ENCODE measurements at places on chromosomes 3 and 15.

- DNase-seq: no peak
Observed at GRCh38 chr15:66323312-66323928, 30.1 kb downstream of the DIS3L start.

DNA sequence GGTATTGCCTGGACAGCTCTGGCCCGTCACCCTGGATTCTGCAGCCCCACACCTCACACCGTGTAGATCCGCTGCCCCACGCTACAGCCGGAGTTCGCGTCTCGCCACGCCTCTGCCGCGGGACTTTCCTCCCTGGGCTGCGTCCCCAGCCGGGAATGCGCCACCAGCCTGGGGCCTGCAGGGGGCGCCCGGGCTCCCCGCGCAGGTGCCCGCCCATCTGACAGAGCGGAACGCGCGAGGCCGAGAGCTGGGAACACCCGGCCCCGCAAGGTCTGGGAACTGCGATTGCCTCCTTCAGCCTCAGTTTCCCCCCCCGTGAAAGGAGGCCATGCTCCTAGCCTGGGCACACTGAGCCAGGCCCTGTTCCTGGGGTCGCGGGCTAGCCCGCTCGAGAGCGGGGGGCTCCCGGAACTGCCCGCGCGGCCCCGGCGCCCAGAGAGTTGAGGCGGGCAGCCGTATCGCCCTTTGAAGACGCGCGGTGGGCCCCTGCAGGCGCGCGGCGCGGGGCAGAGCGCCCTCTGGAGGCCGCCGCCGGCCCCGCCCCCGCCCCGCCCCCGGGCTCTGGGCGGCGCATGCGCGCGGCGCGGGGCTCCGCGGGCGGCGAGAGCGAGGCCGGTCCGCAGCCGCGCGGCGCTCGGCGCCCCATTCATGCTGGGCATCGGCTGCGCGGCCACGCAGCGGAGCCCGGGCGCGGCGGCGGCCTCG, at the start of gene PLXNA1:
PLXNA1 (plus strand) TSS at position 645 of the 705 bp plus-strand sequence. CDS start 5,479 bp downstream, outside the sequence.
- DNase-seq: peak; percentile 82

DNA sequence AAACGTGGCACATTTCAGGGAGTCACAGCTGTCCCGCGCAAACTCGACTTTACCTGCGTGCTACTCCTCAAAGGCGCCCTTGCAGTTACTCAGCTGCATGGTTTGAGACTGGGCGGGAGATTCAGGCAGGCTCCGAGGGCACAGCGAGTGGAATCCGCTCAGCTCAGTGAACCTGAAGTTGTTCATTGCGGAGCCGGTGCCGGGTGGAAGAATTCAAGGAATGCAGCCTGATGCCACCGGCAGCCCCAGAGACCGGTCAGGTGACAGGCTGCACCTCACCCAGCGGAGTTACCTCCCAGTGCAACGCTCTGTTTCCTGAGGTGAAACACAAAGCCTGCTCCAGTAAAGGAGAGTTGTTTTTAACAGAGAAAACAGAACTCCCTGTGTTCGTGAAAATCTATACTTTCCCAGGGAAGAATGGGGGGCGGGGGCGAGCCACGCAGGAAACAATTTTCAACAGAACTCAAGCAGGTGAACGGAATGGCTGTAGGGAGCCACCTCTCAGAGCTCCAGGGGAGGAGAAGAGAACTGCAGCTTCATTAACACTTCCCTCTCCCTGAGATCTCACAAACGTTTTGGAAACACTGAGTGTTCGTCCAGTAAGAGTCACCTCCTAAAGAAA, 3.8 kb downstream of the VEPH1 start:
- no peak for DNase-seq

DNA sequence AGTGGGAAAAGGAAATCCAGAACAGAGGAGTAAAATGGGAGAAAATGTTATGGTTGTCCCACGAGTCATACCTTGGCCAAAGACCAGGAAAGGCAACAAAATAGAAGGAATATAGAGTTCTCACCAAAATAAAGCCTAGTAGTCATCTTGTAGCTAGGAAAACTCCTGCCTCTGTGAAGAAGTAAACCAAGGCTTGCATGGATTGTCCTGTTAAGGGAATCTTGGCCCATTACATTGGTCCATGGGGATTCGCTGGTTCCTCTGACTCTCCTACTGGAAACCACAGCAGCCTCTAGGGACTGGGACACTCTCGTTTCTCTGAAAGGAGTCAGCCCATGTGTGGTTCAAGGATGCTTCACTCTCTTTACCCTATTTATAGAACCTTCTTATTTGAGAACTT, 62.9 kb upstream of the FNDC3B start:
- DNase-seq: no peak

GRCh38 chr3:132573797-132574211, 23.3 kb upstream of the ACKR4 start:
- DNase-seq: no peak

DNA sequence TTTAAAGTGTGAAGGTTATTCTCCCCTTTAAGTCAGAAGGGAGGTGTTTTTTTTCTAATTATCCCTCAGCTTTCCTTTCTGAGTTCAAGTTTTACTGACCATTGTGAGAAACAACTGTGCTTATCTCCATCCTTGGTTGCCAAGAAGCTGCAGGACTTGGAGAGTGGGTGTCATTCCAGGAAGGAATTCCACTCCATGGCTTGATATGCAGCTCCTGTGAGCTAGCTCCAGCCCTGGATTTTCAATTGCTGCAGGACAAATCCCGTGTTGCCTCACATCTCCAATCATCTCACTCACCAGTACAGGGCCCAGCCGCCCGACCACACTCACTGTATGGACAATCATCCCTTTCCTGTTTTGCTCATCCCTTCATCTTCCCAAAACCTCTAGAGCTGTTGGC, 122.5 kb downstream of the IGSF11 start:
- DNase-seq: no peak

- DNase-seq: no peak
Observed at GRCh38 chr15:50685191-50685975, 1.2 kb downstream of the TRPM7 start.

DNA sequence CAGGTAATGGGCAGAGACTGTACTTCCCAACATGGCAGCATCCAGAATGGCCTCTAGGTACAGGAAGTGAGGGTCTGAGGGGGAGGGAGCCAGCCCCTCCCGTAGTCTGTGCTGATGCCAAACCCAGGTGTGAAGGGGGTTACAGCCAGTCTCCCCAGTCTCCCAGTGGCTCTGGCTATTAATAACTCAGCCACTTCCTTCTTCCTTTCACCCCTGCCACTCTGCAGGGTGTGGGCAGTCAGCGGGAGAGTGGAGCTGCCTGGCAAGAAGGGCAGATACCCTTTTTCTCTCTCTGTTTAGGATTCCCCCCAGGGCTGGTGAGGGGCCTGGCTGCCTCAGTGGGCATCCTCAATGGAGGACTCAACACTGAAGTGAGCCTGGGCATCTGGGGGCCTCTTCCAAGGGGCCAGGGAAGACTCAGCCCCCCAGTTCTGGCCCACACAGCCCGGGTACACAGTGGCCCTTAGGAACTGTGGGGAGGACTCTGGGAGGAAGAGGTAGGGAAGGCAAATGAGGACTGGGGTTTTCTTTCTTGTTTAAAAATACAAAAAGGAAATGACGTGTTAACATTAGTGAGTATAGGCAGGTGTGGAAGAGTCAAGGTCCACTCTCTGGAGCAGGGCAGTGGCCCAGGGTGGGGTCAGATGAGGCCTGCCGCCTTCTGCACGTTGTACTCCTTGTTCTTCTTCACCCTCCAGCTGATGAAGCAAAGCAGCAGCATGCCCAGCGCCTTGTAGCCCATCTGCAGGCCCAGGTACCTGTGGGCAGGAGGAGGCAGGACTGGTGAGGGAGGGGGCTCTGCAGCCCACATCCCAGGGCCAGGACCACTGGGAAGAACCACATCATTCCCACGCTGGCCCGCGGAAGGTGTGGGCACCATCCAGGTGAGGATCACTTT, 38.6 kb upstream of the RAB6B start:
- DNase-seq: no peak

DNA sequence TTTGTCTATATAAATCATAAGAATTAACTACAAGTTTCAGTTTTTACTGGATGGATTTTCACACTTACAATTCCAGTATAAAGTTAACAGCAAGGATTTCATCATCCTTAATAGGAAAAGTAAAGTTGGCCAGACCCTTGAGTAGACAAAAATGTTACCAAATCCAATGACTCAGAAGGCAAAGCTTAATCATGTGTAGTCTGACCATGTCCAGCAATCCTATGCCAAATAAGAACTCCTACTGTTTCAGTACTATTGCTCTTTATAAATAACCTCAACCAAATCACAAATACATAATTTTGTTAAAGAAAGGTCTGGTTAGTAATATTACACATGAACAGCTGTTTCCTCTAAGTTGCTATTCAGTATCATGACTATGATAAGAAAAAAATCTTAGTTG, 35.0 kb downstream of the PLOD2 start:
- DNase-seq: peak; percentile 16

DNA sequence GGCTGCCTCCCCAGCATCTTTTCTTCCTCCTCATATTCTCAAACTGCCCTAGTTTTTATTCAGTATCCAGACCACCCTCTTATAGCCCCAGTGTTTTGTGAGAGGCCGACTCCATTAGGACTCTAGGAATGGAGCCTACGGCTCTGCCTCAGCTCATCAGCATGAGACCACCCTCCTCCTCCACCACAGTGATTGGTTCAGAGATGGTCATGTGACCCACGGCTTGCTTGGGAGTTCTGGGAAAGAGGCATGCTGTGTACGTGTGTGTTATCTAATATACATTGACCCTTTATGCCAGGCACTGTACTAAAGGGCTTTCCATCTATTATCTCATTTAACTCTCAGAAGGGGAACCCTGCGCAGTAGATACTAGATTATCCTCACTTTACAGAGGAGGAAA, 17.8 kb upstream of the CMTM7 start:
- DNase-seq: no peak

- DNase-seq: no peak
Observed at GRCh38 chr15:96421178-96421601, 90.7 kb downstream of the NR2F2 start.

GRCh38 chr3:79639855-79640254, 127.9 kb downstream of the ROBO1 start:
- DNase-seq: no peak

- no peak for DNase-seq
Observed at GRCh38 chr15:40875991-40876730, 2.1 kb upstream of the RHOV start.

GRCh38 chr3:88334187-88334868, 184.6 kb downstream of the C3orf38 start:
- peak; percentile 38 for DNase-seq

DNA sequence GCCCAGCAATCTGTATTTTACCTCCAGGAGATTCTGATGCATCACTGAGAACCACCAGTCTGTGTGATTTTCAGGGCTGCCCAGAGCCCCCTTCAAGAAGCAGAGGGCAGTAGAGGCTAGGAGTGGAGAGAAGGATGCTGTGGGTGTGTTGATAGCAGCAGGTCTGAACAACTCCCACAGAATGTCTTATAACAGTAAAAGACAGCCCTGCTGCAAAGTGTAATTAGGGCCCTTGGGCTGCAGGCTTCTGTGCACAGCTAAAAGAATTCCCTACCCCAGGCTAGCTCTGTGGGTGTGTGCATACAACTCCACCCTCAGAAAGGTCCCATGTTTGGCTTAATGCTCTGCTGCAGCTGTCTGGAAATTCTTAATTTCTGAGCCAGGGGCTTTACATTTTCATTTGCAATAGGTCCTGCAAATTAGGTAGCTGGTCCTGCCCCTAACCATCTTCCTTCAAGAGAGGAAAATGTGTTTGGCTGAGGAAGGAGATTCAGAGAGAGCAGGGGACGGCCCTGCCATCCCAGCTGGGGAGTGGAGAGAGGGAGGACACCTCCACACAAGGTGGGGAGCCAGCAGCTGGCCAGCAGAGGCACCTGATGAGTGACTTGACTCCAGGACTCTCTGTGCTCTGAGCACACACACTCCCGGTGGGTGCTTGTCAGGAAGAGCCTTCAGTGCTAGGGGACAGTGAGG, 43.2 kb upstream of the RAB6B start:
- no peak for DNase-seq

GRCh38 chr3:168648321-168648720, 552.6 kb upstream of the GOLIM4 start:
- DNase-seq: no peak

DNA sequence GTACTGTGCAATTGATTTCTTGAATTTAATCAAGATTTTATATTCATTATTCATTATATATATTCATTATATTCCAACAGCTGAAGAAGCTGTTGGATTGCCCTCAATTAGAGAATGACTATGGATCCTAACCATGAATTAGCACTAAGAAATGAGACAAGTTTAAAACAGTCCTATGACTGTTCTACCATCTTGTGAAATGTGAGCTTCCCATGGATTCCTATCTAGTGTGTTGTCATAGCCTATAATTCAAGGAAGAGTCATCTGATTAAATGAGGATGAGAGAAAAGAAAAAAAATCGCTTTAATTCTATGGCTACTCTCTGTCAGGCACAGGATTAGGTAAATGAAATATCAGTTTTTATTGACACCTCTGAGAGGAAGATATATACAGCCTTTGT, 696.6 kb upstream of the NAALADL2 start:
- no peak for DNase-seq

DNA sequence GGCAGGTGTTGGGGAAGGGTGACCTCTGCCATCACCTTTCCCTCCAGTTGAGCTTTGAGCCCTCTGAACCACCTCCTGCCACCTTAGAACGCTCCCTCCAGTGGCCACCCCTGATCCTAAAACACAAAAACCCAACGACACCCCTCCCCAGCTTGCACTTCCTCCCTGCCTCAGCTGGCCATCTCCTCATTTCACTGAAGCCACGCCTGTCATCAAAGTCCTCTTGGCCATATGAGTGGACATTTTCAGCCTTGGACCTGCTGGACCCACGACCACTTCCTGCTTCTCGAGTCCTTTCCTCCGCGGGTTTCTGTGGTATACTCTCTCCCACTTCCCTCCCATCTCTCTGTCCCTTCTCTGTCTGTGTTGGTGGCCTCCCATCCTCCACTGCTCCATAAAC, 48.5 kb upstream of the NR2C2 start:
- DNase-seq: no peak

- DNase-seq: no peak
Observed at GRCh38 chr3:120597445-120598049, 1.4 kb downstream of the NDUFB4 start.

- DNase-seq: no peak
Observed at GRCh38 chr3:160879859-160880258, 123.8 kb downstream of the PPM1L start.

GRCh38 chr15:66508293-66508883, 3.3 kb downstream of the ZWILCH start:
- no peak for DNase-seq

DNA sequence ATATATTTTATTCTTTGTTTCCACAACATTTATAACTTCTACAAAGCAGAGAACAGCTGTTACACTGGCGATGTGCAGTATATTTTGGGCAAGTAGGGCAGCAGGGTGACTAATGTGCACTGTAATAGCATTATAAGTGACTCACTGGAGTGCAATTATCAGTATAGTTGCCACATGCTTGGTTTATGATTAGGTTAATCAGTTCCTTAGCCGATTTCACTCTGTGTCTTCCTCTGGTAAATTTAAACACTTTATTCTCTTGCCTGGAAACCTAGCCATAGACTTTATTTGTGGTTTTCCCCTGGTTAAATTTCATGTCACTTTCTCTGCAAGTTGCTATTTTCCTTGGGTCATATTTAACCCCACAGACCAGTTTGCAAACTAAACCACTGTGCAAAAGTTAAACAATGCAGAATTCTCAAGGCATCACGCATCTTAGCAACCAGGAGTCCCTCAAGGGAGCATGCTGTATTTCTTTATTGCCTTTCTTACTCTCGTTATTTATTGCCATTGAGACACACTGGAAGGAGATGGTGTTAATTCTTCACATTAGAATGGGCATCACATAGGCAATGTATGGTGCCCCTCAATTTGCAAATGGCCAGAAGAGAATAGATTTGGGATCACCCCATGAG, 690.2 kb upstream of the DPPA4 start:
- no peak for DNase-seq

GRCh38 chr3:173912126-173912525, 514.6 kb downstream of the NLGN1 start:
- no peak for DNase-seq
